Activated CD8-positive, alpha-beta T cell treated with anti-CD3 and anti-CD28 coated beads, Interleukin-2, amount 10 ng/mL, durations not matched to agents 7 days and 5 days (primary cell): ENCODE measurements at places on chromosomes 13 and 19. TPM values are rescaled to one million over a fixed set of nuclear protein-coding genes. Genes with fewer than 3 reads are reported as not detected.

Gene ELANE
- not detected for total RNA-seq

Gene SYCN
- not detected for total RNA-seq

Gene ZNF737
- total RNA-seq: 19.1 TPM

Gene KLK4
- not detected for total RNA-seq

Gene GALP
- not detected for total RNA-seq

Gene CYP4F8
- not detected for total RNA-seq

Gene C13orf46
- total RNA-seq: 2.2 TPM

Gene LILRA2
- total RNA-seq: not detected

Gene FAM216B
- not detected for total RNA-seq

Gene ZNF470
- total RNA-seq: 6.4 TPM

Gene PSG3
- not detected for total RNA-seq

Gene IGFL3
- total RNA-seq: not detected

Gene DOHH
- total RNA-seq: 16.1 TPM

Gene GRK1
- 0.05 TPM for total RNA-seq

Gene RASIP1
- total RNA-seq: 0.26 TPM

Gene PTPRS
- not detected for total RNA-seq

Gene ZNF829
- 6.0 TPM for total RNA-seq
